ENCODE measurements at places on chromosomes 6 and 20.

- DNase-seq, result no peak
Measured at GRCh38 chr20:41361757-41362747, 4.6 kb downstream of the EMILIN3 start.

DNA sequence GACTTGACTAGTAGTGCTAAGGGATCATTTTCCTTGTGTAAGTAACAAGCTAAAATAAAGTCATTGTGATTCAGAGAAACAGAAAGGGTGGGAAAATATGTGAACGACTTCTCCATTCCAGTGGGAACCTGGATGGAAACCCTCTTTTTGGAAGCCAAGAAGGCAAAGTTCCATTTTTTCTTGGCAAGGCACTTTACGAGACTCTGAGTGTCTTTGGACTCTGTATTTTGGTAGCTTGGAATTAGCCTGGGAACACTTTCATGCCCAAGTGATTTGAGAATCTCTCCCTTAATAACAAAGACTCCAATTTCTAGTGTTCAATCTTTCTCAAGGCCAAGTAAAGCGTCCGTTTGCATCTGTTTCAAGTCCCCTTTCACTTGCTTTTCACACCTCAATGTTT is 100.5 kb upstream of the SASH1 start:
- DNase-seq, result no peak

GRCh38 chr6:25107218-25107617 is 171.5 kb upstream of the RIPOR2 start:
- no peak for DNase-seq

DNA sequence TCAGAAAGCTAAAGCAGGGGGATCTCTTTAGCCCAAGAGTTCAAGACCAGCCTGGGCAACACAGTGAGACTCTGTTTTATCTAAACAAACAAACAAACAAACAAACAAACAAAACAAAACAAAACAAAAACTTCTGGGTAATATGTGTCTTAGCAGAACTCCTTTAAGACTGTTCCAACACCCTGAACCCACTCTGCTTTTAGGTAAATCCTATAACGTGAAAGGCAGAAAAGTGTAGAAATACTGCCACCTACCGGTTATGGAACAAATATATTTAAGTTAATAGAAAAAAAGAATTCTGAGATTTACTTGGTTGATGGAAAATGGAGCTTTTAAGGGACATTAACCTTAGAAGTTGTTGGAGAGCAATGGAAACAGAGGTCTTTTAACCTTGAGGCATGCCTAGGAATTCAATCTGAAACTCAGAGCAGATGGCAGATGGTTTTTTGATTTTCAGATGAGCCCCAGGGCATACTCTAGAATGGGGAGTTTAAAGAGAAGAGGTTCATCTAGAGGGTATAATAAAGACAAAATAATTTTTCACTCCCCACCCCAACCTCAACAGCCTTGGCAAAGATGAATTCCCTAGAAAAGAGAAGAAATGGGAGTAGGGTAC is 38.5 kb downstream of the SOD2 start:
- peak; percentile 32 for DNase-seq

GRCh38 chr20:51961964-51962761 is 159.8 kb upstream of the SALL4 start:
- DNase-seq, result no peak

DNA sequence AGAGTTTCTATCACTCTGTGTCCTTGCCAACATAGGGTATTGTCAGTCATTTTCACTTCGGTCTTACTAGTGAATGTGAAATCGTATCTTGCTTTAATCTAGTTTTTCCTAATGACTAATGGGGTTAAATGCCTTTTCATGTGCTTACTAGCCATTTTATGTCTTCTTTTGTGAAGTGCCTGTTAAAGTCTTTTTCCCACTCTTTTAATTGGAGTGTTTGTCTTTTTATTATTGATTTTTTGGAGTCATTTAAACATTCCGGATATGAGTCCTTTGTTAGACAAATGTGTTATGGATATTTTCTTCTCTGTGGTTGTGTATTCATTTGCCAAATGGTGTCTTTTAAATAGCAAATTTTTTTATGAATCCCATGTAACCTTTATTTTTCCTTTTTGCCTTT is 194.6 kb downstream of the CDH26 start:
- no peak for DNase-seq

DNA sequence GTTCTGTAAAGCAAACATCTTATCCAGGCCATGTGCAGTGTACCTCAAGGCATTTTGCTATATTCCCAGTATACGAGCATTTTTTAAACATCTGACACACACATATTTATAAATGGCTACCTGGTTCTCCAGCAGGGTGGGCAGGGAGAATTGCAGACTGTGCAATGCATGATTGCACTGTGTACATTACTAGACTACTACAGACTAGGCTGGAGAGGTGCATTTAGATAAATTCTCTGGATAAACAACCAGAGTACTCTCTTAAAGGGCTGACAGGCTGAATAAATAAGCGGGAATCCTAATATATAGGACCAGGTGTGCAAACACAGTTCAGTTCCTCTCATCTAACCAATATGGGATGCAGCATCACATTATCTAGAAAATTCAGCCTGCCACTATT is 428.3 kb upstream of the ARID1B start:
- no peak for DNase-seq

DNA sequence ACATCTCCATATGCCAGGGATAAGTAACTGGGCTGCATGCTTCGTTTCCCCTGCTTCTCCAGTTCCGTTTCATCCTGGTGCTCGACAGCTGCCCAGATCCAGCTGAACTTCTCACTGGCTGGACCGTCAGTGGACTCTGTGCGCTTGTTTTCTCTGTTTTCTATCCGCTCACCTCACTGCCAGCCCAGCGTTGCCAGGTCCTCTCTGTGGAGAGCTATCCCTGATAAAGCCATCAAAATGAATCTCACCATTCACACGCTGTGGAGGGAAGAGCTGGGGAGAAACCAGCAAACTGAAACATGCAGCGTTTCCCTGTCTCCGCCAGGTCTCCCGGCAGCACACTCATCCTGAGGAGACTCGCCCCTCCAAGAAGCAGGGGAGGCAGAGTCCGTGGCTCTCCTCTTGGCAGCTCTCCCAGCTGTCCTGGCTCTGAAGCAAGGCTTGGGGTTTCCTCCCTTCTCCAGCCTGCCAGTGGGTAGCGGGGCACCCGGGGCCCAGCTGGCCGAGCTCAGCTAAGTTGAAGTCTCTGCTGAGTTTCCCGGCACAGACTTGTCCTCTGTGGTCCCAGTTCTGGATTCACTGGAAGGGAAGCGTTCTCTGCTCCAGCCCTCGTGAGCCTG is 160.9 kb downstream of the DTNBP1 start:
- no peak for DNase-seq

- DNase-seq, result no peak
Measured at GRCh38 chr6:53216301-53216700, 67.7 kb upstream of the GCM1 start.

DNA sequence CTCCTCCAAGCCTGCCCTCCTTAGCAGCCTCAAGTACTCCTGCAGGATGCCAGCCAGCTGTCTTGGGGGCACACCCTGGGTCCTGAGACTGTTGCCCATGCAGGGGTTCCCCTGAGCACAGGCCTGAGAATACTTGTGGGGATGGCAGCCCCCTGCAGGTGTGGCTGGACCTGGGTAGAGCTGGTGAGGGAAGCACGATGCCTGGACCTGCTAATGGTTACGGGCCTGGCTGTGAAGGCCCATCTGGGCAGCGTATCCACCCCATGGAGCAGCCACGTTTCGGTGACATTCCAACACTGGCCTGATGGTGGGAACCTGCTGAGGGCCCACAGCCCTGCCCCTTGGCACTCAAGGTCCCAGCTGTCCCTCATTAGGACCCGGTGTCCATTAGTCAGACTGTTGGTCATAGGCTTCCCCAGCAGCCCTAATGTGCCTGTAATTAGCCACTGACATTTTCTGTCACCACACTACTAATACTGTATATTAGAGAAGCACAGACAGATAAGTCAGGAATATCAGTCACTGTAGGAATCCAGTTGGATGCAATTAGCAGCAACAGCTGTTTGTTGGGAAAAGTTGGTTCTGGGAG is 20.3 kb downstream of the CCDC167 start:
- no peak for DNase-seq

DNA sequence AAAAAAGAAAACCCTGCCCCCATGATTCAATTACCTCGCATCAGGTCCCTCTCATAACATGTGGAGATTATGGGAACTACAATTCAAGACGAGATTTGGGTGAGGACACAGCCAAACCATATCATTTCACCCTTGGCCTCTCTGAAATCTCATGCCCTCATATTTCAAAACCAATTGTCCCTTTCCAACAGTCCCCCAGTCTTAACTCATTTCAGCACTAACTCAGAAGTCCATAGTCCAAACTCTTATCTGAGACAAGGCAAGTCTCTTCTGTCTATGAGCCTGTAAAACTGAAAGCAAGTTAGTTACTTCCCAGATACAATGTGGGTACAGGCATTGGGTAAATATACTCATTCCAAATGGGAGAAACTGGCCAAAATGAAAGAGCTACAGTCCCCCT is 536.1 kb downstream of the MEI4 start:
- DNase-seq, result no peak

DNA sequence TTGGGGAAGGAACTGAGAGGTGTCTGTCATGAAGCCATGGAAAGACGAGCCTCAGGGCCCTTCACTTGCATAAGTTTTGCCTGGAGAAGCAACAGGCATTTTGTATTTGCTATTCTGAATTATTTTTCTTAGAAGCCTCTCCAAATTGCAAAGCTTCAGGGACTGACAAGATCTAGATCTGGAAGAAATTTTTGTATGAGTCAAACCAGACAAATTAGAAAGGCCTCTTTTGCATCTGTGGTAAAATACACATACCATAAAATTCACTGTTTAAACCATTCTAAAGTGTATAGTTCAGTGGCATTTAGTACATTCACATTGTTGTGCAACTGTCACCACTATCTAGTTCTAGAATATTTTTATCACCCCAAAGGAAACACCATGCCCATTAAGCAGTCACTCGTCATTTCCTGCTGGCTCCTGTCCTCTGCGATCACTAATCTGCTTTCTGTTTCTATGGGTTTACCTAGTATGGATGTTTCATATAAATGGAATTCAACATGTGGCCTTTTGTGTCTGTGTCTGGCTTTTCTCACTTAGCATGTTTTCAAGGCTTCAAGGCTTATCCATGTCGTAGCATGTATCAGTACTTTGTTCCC is 269.1 kb downstream of the PHF3 start:
- DNase-seq, result peak; percentile 34

DNA sequence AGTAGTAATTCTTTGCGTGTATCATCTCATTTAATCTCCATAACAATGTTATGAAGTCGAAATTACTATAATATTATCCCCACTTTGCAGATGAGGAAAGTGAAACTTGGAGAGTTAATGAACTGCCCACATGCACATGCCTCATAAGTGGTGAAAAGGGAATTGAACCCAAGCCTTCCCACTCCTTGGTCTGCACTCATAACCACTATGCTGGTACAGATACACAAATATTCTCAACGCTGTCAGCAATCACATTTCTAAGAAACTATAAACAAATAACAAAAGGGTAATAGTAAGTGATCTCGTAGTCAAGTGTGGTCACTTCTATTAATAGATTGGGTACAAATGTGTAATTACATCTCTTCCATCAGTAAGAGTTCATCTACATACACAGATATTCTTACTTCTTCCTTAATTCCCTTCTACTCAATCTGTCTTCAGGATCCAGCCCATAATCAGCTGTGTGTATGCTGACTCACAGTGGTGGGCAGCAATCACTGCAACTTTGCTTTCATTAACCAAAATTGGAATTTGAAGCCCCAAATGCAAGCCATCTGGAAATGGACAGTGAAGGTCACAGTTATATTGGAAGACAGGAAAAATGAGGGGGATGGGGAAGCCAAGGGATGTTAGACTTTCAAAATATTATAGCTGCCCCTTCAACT is 6.6 kb downstream of the PRSS35 start:
- no peak for DNase-seq

GRCh38 chr20:22423190-22423832 is 161.1 kb downstream of the FOXA2 start:
- no peak for DNase-seq

DNA sequence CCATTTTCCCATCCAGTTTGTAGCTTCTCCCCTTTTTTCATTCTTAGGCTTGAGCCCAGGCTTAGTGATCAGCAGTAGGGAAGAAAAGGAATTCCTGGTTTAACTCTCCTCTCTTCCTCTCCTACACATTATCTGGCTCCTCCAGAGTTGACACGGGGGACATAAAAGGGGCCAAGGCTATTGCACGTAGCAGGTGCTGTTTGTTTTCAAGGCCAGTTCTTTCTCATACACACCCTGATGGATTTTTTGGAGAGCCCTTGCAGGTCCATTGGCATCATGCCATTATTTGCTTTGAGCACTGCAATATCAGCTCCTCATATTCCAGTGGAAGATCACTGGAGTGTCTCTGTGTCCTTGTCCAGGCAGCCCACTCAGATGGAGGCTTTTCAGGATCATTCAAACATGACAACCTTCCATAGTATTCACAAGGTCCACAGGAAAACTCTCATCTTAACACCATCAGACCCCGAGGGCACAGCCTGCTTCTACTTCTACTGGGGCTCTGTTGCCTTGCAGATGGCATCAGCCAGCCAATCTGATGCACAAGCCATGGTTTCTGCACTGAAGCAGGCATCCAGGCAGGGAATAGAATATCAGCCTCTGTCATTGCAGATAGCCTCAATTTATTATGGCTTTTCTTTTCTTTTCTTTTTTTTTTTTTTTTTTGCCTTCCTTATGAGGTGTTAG is 18.8 kb downstream of the PLCB4 start:
- DNase-seq, result no peak

DNA sequence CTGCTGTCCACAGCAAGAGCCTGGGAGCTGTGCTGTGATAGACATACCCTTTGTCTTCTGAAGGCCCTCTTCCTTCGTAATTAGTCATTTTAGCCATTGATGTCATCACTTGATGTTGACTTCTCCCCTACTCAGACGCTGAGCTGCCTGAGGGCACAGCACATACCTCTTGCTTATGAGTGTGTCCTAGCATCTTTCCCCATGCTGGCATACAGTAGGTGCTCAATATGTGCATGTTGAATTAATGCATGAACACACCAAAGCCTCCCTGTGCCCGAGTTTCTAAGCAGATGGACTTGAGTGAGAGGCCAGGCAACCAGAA is 35.8 kb upstream of the FAM83D start:
- DNase-seq, result no peak

GRCh38 chr6:1609648-1610496 is at the start of gene FOXC1:
Gene FOXC1 (plus strand): TSS chr6:1609915. CDS start chr6:1610446, 531 bp downstream.
- DNase-seq, result peak; percentile 96

DNA sequence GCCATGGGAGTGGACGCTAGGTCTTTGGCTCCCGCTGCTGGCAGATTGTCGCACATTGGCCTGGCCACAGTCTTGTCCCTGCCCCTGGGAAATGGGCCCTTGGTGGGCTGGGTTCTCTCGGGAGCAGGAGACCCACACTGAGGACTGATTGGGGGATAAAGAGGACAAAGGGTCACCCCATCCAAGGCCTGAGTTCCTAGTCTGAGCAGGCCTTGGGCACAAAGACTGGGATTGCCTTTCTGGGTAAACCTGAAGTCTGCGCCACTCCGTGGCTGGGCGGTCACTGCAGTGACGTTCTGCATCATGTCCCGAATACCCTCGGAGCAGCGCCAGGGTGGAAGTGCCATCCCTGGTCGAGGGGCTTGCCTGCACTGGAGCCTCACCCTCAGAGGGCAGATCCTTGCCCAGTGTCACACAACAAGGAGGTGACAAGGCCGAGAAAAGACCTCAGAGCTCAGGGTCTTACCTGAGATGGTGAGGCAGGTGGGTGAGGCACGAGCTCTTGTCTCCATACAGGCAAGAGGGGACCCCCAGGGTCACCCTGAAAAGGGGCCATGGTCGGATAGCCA is 36.1 kb upstream of the ZBP1 start:
- no peak for DNase-seq

- no peak for DNase-seq
Measured at GRCh38 chr6:34200340-34200971, 36.2 kb upstream of the HMGA1 start.

- DNase-seq, result no peak
Measured at GRCh38 chr6:71106276-71106675, 149.4 kb upstream of the B3GAT2 start.

- DNase-seq, result no peak
Measured at GRCh38 chr6:32187009-32187709, 2.8 kb downstream of the PBX2 start.

Measured in RWPE1 (cell line).